ENCODE measurements at places on chromosomes 12 and 14.

- DNase-seq, result no peak
These were observed 13.3 kb downstream of the IL22 start for GRCh38 chr12:68240079-68240478.

DNA sequence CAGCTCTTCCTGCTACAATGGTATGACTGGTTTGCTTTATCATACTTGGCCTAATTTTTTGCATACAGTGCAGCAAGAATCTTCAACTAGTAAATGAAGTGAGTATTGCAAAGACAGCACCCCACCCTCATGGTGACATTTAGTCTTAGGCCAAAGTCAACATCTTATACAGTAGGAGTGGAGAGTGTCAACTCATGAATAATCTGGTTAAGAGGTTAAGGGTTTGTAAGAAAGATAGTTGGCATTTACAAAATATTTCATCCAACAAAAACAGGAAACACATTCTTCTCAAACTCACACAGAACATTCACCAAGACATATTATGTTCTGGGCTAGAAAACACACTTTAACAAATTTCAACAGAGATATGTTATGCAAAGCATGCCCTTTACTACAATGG, 2.2 kb upstream of the OAS1 start:
- no peak for DNase-seq

DNA sequence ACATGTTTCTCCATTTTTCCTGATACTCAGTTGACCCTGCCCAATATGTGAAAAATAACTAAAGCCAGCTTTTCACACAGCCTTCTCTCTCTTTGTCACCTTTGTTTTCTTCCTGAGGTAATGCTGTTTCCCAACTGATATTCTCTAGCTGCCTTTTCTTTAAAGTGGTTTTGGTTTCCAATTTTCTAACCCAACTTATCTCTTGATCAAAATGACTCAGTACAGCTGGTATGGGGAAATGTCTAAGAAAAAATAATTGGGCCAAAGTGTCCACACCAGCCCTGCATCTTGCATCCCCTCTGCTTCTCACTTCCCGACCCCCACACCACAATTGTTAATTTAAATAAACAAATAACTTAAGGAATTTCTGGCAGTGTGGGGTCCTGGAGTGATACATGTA, 193.8 kb downstream of the SYT1 start:
- no peak for DNase-seq

DNA sequence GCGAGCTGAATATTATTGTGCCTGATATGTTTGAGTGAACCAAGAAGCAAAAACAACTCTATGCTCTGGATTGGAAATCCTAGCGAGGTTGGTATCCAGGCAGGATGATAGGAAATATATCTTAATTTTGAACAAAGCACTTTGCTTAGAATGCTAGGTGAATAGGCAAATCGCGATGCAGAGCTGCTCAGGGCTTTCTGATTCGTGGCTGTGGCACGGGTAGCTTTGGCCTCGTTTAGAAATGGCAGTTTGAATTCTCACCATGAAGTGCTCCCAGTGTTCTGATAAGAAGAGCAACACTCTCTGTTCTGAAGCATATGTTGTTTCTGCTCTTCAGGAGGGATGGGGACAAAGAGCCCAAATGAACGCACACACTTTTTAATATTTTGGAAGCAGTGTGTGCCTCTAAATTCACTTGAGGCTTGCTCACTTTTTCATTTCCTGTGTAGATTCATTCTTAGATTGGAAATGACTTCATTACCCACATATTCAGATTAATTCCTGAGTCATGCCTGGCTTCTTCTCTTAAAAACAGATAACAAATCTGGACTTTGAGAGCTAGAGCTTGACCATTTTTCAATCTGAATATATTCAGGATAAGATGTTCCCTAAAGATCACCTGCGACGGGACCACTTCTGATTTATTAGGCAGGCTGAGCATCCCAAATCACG, 200.9 kb downstream of the RPAP3 start:
- no peak for DNase-seq

DNA sequence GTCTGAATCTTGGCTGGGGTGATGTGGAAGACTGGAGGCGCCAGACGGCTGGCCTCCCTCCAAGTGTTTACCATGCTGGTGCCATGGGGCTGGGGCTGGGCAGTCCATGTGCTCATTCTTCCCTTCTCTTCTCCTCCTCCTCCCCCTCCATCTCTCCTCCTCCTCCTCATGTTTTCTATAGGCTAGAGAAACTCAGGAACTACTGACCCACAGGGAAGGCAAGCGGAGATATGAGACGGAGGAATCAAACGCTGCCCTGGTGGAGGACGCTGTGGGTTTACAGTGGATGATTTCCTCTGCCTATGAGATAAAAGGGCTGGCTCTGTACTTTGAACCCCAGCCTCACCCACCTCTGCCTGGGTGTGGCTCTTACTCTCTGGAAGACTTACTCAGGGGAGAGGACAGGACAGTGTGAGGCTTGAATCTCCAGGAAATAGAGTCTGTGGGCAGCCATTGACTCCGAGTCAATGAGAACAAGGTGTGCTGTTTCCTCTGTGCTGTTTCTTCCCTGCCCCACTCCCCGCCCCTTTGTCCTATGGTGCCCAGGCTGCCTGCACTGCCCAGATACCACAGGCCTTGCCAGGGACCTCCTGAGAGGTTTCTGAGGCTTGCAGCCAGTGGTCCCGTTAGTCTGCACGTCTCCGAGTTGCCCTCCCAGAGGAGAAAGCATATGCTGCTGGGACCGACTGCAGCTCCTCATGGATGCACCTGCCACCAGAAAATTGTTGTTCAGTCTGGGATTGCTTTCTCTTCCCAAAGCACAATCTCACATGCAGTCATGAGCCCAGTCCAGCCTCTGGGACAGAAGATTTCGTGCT, 132.6 kb upstream of the ARHGAP5 start:
- DNase-seq, result no peak

DNA sequence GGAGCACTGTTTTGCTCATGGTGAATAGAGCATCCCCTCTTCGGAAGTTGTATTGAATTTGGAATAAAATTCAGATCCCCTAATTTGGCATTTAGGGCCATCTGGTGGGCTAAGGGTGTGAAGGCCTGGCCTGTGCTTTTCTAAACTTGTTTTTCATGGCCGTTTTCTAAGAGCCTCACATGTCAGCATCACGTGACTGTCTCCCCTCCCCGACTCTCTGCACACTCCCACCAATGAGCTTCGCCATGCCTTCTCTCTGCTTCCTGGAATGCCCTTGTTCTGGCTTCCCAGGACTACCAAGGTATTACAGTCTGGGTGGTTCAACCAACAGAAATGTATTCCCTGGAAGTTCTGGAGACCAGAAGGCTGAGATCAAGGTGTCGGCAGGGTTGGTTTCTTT, 85.3 kb downstream of the PRIMA1 start:
- no peak for DNase-seq

GRCh38 chr14:67528276-67528675, 4.8 kb upstream of the PLEKHH1 start:
- no peak for DNase-seq

GRCh38 chr14:51988221-51988620, 1.1 kb upstream of the RTRAF start:
- no peak for DNase-seq

DNA sequence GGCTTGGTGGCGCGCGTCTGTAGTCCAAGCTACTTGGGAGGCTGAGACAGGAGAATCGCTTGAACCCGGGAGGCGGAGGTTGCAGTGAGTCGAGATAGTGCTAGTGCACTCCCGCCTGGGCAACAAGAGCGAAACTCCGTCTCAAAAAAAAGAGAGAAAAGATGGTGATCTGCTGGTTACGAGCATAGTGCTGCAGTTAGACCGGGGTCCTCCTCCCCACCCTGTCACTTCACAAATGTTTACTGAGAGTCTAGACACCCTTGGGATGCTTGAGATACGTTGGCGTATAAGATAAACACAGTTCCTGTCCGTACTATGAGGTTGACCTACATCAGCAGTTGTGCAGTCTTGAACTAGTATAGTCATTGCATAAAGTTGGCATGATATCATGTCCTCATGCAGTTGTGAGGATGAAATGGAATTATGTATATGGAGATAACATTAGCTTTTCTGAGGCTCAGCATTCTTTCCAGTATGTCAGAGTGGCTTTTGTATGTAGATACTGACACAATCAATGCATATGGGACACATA, 787 bp downstream of the ACAD10 start:
- no peak for DNase-seq

DNA sequence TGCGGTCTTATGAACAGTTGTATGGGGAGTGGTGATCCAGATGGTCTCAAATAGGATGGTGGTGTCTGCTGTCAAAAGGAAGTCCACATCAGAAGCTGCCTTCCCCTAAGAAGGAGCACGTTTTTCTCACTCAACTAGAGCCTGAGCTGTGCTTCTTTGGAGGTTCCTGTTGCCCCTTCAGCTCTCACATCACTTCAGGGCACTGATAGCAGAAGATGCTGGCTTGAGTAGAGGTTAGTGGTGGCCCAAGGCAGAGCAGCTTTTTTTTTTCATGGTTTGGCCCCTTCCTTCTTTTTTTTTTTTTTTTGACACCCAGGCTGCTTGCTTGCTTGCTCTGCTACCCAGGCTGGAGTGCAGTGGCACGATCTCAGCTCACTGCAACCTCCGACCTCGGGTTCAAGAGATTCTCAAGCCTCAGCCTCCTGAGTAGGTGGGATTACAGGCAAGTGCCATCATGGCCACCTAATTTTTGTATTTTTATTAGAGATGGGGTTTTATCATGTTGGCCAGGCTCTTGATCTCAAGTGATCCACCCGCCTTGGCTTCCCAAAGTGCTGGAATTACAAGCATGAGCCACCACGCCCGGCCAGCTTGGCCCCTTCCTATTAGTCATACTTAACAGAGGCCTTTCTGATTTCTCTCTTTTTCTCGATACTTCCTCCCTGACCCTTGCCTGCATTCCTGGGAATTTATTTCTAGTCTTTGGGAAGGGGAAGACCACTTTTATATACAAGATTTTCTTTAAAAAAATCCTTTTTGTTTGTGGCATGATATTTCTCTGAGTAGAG, 31.6 kb downstream of the KLRD1 start:
- no peak for DNase-seq

DNA sequence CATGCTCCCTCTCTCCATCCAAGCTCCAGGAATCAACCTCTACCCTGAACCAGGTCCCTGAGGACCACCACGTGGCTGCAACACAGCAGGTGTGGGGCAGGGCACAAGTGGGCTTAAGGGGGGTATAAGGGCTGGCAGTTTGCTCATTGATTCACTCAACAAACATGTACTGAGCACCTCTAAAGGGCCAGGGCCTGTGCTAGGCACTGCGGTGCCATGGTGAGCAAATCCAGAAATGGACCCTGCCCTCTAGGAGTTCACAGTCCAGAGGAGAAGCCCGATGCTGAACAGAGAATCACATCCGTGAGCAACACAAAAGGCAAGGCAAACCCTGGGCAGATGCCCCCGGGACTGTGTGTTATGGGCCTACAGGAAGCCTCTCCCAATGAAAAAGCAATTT, 6.5 kb upstream of the AQP2 start:
- no peak for DNase-seq

DNA sequence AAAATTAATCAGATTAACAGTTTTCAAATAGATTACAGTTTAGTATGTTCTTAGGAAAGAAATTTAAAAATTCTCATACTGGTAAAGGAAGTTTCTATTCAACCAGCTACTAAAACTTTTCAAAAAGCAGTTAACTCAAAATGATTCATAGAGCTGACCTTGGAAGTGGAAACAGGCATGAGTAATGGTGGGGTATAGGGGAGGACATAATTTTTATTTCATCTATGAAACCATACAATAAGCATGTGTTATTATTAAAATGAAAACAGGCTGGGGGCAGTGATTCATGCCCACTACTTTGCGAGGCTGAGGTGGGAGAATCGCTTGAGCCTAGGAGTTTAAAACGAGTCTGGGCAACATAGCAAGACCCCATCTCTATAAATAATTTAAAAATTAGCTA, 73.0 kb downstream of the DNAI7 start:
- DNase-seq, result no peak

GRCh38 chr12:68648179-68648578, 37.5 kb downstream of the RAP1B start:
- no peak for DNase-seq

- DNase-seq, result no peak
These were observed 6.3 kb downstream of the PCK2 start for GRCh38 chr14:24100197-24100981.

GRCh38 chr12:42422785-42423184, 96.8 kb downstream of the PPHLN1 start:
- no peak for DNase-seq

DNA sequence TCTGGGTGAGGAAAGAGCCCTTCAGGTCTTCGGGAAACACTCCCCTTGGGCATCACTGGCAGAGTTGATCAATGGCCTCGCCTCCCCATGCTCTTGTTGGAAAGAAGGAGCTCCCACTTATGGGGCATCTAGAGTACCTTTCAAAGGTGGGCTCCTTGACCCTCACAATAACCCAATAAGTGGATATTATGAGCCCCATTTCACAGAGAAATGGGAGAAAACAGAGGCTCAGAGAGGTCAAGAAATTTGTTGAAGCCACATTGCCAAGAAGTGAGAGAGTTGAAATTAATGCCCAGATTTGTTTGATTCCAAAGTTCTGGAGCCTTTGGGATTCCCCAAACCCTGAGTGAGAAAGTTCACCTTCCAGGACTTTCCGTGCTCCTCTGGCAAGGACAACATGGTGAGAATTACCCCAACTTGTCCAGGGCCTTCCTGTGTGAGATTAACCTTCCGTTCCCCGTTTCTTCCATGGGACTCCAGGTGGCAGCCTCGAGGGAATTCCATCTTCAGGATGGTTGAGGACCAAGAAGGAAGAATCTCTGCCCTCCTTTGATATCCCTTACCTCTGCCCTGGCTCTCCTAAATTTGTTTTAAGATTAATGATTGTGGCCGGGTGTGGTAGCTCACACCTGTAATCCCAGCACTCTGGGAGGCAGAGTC, 7.5 kb upstream of the CHD4 start:
- DNase-seq, result no peak

DNA sequence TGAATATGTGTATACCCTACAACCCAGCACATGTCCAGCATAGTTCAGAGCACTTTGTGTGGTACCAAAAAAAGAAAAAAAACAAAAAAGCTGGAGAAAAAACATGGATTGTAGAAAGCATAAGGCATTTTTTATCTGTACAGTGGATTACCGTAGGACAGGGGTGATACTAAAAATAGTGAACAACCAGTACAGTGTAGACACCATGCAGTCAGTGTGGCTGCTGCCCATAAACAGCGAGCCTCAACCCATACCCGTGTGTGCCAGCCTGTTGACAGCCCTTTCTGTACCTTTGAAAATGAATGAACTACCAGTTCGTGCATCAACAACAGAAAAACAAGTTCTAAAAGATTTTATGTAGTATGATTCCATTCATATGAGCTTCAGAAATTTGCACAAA, 25.1 kb downstream of the RASSF8 start:
- no peak for DNase-seq

DNA sequence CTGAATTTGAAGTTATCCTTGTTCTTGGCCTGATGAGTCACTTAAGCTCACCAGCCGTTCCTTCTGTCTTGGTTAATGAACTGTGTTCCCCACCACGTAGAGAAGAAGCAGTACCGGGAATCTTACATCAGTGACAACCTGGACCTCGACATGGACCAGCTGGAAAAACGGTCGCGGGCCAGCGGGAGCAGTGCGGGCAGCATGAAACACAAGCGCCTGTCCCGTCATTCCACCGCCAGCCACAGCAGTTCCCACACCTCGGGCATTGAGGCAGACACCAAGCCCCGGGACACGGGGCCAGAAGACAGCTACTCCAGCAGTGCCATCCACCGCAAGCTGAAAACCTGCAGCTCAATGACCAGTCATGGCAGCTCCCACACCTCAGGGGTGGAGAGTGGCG, 68.2 kb downstream of the FRMD6 start:
- no peak for DNase-seq

GRCh38 chr12:93229494-93230325, 148.0 kb upstream of the NUDT4 start:
- no peak for DNase-seq

- DNase-seq, result no peak
These were observed 396.7 kb downstream of the NPAS3 start for GRCh38 chr14:33335366-33335765.

- DNase-seq, result no peak
These were observed at the start of gene PROX2 for GRCh38 chr14:74875941-74876913. Gene PROX2 (minus strand): TSS chr14:74876145. CDS start chr14:74863834, 12,311 bp downstream.

Measured in GM19239 (cell line).